ENCODE measurements at places on chromosomes 3 and 15.

DNA sequence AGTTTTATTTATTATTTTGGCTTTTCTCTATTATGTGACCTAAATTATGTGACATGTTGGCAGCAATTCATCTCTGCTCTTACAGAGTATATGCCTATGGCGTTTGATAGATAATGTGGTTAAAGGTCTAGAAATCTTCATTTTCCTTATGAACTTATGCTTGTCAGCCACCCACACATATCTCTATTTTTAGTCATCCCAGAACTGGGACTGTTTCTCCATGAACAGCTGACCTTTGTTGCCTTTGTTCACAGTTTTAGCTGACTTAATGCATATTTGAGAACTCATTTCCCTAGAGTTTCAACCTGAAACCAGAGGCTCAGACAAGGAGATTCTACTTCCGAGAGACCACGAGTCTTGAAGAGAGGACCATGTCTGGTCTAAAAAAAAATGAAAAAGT is 176.5 kb downstream of the RAP2B start:
- no peak for DNase-seq

DNA sequence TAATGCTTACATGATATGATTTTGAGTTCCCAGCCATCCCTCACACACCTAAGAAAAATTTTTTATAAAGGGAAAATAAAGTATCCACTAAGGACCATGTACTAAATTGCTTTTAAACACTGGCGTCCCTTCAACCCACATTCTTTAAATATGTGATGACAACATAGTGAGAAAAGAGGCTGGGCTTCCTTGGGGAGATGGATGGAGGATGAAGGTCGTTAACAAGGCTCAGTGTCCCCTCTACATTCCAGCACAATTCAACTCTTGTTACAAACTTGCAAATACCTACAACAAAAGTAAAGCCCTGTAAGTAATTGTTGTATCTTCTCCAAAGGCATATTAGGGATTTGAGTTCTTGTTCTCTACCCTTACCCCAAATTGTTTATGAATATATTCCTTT is 87.2 kb upstream of the SLC4A7 start:
- DNase-seq, result no peak

DNA sequence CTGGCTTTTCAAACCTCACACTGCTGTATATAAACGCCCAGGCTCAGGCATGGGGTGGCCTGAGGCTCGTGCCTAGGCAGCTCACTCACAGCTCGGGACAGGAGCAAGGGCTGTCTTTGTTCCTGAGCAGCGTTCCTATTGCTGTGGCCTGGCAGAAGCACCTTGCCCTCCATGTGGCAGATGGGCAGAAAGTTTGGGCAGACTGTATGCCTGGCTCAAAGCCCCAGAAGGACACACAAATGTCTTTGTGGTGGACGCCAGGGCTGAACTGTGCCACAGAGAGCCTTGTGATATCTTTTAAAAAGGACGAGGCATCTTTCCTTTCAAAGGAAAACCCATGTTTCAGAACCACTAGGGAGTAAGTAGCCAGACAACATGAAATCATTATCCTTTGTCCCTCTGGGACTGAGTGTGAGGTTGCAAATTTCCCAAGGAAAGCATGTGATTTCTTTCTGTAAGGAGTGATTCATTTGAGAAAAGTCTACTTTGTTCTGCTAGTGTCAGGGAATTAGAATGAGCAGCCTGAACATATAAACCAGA is 29.3 kb upstream of the UBE2E1 start:
- DNase-seq, result no peak

DNA sequence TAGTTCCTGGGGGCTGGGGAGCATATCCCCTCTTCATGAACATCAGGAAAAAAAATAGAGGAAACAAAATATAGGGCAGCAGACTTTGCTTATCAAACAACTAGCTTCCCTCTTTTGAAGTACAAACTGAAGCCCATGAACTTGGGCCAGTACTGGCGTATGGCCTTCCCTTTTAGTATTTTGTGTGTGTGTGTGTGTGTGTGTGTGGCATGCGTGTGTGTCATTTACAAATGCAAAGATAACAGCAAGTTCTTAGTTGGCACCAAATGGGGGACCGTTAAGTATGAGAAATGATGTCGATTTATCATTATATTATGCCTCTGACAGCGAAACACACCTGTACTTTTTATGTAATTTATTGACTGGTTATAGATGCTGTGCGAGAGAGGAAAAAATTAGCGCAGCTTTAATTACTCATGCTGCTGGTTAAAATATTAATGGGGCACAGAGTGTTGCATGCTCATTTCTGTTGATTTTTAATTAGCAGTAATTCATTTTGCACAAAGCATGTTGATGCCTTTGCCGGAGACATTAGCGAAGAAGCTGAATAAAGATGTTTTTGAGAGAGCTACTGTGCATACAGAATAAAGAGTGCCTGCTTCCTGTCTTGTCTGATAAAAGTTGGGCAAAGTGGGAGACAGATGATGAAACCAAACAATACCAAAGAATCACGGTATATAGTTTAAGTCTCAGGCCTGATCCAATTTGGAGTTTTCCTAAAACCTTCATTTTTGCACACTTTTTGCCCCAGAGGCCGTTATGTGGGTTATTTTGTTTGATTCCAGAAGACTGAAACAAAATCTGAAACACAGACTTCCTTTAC is 297.1 kb downstream of the SATB1 start:
- DNase-seq, result peak; percentile 6

- no peak for DNase-seq
These were observed 428.5 kb downstream of the OCA2 start for GRCh38 chr15:27670486-27671209.

DNA sequence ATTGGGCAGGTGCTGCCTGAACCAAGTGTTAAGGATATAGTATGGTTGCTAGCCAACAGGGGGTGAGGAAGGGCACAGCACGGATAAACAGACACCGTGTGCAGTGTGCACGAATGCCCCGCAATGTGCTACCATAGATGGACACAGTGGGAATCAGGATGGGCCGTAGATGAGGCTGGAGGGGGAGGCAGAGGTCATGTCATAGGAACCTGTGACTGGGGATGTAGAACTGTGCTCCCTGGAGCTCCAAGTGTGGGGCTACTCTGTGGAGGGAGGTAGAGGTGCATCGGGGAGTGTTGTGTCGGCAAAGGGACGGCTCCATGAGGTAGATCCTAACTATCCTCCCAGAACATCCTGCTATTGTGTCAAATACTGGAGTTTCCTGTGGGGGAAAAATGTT is 102.5 kb downstream of the TNIK start:
- DNase-seq, result no peak

GRCh38 chr3:129610276-129610675 is 3.8 kb upstream of the PLXND1 start:
- no peak for DNase-seq

- peak; percentile 60 for DNase-seq
These were observed 13.1 kb upstream of the DENND4A start for GRCh38 chr15:65805019-65805745.

DNA sequence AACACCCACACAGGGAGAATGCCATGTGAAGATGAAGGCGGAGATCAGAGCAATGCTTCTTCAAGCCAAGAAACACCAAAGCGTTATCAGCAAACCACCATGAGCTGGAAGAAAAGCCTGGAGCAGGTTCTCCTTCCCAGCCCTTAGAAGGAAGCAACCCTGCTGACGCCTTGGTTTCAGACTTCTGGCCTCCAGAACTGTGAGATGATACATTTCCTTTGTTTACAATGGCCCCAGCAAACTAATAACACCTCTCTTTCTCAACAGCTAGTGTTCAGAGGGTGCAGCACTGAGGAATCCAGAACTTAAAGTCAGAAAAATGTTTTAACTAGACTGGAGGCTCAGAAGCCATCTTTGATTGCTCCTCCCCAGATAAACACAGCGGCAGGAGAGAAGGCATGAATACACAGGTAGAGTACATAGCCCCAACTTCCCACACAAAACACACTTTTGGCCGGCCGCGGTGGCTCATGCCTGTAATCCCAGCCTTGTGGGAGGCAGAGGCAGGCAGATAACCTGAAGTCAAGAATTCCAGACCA is 132.4 kb upstream of the LPP start:
- no peak for DNase-seq

DNA sequence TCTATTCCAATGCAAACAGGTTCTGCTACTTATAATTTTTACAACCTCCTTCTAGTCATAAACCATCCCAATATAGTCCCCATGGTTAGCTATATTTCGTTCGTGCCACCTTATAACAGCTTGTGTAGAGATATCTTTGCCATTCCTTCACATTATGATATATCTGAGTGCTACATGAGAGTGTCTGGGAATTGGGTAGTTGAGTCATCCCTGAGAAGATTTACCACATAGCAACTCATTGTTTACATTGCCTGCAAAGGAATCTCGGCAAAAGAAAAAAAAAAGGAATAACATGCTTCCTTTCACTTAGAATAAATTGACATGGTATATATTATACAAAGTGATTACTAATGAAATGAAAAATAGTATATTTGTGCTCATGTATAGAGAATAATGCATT is 86.0 kb upstream of the VGLL3 start:
- no peak for DNase-seq
